ENCODE measurements at places on chromosomes 11 and 22. TPM values are rescaled to one million over a fixed set of nuclear protein-coding genes. Genes with fewer than 3 reads are reported as not detected.

GRCh38 chr11:119905162-119905561 lies 176.2 kb upstream of the NECTIN1 start:
- no peak for DNase-seq

GRCh38 chr11:76159983-76160661 lies 46.2 kb downstream of the WNT11 start:
- no peak for DNase-seq

GRCh38 chr11:35163209-35163608 lies 24.2 kb downstream of the CD44 start:
- no peak for DNase-seq

GRCh38 chr22:45769569-45770210 lies 98.1 kb downstream of the ATXN10 start:
- no peak for DNase-seq

DNA sequence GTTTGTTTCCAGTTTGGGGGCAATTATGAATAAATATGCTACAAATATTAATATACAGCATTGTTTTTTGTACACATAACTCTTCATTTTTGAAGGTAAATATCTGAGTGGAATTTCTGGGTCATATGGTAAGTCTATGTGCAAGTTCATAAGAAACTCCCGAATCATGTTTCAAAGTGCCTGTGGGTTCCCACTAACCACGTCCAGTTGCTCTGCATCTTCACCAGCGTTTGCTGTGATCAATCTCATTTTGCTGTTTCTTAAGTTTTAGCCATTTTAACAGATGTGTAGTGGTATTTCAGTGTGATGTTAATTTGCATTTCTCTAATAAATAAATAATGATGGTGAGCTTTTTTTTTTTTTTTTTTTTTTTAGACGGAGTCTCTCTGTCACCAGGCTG lies 14.2 kb upstream of the CSRP3 start:
- DNase-seq, result no peak

GRCh38 chr11:12175694-12176241 lies 65.4 kb downstream of the MICAL2 start:
- no peak for DNase-seq

- no peak for DNase-seq
These were observed 51.6 kb downstream of the CLMP start for GRCh38 chr11:123143476-123143875.

DNA sequence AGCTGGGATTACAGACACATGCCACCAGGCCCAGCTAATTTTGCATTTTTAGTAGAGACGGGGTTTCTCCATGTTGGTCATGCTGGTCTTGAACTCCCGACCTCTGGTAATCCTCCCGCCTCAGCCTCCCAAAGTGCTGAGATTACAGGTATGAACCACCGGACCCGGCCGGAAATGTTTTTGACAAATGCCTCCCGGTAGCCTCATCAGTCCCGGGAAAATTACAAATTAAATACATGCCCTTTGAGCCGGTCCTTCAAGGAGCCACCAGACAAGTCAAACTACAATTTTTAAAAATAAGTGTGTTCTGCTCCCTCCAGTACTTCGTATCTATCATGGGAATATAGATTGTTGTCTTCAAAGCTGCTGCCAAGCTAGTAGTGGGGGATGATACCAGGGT lies 17.5 kb downstream of the WBP2NL start:
- DNase-seq, result no peak

DNA sequence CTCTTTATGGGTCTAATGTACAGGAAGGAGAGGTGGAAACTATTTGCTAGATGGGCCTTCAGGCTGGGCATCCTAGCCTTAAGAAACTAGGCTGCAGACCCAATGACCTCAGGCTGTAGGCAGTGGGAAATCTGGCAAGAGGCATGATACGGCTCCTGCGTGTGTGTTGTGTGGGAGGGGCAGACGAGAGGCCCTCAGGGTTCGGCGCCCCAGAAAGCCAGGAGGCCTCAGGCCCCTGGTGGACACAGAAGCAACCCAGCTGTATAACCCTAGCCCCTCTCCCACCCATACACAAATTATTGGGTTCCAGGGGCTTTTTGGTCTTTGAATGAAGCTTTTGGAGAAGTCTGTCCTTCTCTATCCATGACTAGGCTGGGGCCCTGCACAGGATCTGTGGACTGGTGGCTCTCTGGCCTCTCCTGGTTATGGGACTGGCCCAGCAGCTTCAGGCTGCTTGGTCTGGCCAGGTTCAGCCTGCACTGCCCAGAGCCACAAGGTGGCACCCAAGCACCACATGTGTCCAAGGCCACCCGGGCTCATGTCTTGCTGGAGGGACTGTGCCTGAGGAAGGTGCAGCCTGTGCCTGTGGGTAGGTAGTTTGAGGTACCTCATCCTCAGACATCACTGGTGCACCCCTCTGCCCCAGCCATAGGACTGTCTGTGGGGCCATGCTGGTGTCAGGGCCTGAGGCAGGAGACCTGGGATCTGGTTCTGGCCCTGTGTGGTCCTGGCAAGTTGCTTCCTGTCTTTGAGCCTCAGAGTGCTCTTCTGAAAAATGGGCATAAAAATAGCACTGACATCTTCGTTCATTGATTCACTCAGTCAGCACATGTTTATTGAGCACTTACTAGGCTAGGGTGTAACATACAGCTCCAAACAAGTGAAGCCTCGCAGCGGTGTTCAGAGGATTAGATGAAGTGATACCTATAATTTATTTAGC lies 87.5 kb downstream of the RRM1 start:
- DNase-seq, result peak; percentile 78

DNA sequence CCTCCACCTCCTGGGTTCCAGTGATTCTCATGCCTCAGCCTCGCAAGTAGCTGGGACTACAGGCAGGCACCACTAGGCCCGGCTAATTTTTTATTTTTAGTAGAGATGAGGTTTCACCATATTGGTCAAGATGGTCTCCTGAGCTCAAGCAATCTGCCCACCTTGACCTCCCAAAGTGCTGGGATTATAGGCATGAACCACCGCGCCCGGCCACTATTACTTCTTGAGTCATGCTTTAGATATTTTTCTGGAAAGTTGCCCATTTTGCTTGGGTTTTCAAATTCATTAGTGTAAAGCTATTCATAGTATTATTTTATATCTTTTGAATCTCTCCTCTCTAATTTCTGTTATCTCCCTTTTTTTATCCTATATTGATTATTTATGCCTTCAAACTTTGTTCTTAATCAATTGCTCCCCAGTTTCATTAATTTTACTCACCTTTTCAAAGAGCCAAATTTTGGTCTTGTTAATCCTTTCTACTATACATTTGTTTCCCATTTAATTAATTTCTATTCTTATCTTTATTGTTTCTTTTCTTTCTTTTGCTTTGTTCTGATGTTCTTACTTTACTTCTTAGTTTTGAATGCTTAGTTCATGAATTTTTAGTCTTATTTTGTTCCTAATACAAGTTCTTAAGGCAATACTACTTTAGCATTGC lies 10.3 kb upstream of the RAC2 start:
- peak; percentile 16 for DNase-seq

DNA sequence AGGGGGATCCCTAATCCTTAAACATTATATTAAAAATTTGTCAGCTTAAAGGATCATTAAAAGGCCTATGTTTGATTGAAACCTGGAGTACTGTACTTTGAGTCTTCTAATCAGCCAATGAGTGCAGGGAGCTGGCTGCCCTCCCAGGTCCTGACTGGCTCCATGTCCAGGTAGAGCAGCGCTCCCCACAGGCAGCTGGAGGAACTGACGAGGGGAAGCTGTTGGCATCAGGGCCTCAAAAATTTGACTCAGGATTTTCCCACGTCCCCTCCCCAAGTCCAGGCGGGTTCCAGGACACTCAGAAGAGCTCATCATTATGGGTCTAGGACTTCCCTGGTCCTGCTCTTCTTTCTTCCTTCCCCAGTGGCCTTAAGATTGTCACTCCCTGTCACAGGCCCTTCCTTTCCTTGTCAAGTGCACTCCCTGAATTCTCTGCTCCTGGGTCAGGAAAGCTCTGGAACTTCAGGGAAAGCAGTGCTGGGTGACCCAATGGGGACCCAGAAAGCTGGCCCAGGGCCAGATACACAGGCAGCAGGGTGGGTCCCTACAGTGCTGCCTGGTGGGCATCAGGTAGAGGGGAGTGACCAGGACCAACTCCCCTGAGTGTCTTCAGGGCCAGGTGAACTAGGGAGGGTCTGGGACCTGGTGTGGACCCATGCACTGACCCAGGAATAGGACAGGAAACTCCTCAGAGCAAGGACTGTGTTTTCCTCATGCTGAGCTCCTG lies 65.5 kb downstream of the GGTLC2 start:
- DNase-seq, result no peak

DNA sequence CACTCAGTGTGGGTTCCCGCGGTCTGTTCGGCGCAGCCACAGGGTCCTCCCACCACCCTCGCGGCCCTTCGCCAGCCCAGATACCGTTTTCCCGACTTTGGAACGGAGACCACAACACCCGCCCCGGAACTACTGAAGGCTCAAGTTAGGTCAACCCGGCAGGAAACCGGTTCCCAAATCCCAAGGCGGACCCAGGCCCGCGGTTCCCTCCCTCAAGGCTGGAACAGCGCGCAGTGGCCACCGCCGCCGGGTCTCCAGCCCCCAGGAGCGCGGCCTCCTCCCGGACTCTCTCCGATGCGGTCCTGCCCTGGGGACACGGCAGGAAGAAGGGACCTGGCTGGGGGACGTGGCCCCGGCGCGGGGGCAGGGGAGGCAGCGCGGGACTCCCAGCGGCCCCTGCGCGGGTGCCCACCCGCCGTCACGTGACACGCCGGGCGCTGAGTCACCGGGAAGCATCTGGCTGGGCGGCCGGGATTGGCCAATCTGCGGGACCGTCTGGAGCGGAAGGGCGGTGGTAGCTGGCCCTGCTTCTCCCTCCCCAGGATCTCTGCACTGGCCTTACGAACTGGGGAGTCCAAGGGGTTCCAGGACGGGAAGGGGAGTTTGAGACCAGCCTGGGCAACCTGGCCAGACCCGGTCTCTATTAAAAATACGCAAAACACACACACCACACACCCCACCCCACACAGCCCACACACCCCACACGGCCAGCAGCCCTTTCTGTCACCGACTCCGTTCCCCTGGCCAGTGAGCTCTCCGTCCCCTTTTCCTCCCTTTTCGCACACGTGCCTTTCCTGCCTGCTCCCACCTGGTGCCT lies 21.5 kb upstream of the MALAT1 start:
- peak; percentile 98 for DNase-seq

- DNase-seq, result no peak
These were observed 34.9 kb downstream of the TRAF6 start for GRCh38 chr11:36475192-36475591.

GRCh38 chr11:76761718-76762355 lies 21.3 kb upstream of the TSKU start:
- no peak for DNase-seq

- DNase-seq, result no peak
These were observed 9.2 kb downstream of the EXT2 start for GRCh38 chr11:44104481-44105294.

DNA sequence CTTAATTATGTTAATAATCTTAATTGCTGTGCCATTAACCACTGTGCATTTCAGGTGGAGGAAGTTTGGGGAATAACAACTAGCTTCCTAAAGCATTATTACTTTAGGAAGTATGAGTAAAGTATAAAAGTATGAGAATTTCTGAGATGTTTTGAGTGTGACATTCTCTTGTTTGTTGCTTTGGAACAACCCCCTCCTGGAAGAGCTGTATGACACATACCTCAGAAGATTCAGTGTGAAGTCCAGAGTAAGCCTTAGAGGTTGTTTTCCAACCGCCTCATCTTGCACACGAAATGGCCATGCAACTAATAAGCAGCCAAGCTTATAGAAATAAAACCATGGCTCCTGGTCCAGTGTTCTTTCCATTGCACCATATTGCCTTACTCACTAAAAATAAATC lies 21.7 kb downstream of the CCDC81 start:
- no peak for DNase-seq

GAS2 gene
- 1.9 TPM for total RNA-seq

PANX2 gene
- 0.72 TPM for total RNA-seq

OR10A3 gene
- total RNA-seq, result not detected

CFAP300 gene
- 2.9 TPM for total RNA-seq

IRF7 gene
- 10.0 TPM for total RNA-seq

ASCL2 gene
- 0.11 TPM for total RNA-seq
